ENCODE measurements at places on chromosomes 11 and 22.

- DNase-seq = no peak
Measured at GRCh38 chr11:86106916-86107315, 38.0 kb upstream of the PICALM start.

- peak; percentile 94 for DNase-seq
Measured at GRCh38 chr11:62665075-62665598, at the start of the genes C11orf98 and CSKMT. Gene C11orf98 (minus strand): TSS chr11:62665210. CDS start chr11:62665169, 41 bp downstream. Gene CSKMT (plus strand): TSS chr11:62665312. CDS start chr11:62665880, 568 bp downstream.

DNA sequence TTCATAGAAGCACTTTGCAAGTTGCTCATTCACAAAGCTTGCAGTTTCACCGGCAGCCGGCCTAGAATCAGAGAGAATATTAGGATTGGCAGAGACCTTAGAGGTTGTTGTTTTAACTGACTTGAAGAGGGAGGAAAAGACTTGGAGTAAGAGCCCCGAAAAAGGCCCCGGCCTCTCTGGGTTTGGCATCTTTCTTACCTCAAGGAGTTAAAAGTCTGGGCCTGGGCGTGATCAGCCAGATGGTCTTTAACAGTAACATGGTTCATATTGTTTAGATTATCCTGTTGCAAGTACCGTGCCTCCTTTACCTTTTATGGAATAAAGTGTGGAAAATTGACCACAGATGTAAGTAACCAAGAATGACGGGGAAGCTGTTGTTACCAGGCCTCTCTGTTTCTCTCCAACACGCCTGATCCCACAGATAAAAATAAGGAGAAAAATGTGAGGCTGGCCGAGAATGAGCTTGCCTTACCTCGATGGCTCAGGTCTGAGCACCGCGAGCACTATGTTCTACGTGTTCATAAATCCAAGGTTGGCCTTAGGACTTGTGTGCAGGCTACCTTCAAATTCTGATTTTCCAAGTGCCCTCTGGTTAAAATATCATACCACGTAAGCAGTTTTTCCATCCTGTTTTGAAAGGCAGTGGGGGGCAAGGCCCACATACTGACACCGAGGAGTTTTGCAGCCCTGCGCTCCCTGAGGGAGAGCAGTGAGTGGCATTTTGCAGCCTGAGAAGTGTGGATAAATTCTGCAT, 56.4 kb downstream of the PARVA start:
- DNase-seq = peak; percentile 31

DNA sequence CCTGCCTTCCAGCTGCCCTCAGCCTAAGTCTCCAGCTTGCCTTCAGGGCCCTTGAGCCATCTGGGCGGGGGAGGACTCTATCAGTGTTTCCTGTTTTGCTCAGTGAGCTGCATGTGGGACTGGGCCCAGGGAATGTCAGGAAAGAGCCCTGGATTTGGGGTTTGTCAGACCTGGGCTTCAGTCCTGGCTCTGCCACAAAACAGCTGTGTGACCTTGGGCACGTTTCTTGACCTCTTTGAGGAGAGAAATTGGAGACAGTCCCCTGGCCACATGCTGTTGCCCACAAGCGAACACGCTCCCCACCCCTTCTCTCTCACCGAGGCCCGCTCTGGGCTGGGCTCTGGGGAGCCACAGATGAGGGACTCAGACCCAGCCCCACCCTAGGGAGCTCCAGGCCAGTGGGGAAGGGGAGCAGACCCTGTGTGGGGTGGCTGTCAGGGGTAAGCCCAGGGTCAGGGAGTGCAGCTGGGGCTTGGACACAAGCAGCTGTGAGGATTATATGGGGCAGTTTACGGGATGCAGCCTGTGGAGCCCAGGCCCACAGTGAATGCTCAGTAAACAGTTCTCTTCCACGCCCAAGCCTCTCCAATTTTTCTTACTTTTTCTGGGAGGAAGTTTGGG, 12.3 kb downstream of the MYO7A start:
- no peak for DNase-seq

DNA sequence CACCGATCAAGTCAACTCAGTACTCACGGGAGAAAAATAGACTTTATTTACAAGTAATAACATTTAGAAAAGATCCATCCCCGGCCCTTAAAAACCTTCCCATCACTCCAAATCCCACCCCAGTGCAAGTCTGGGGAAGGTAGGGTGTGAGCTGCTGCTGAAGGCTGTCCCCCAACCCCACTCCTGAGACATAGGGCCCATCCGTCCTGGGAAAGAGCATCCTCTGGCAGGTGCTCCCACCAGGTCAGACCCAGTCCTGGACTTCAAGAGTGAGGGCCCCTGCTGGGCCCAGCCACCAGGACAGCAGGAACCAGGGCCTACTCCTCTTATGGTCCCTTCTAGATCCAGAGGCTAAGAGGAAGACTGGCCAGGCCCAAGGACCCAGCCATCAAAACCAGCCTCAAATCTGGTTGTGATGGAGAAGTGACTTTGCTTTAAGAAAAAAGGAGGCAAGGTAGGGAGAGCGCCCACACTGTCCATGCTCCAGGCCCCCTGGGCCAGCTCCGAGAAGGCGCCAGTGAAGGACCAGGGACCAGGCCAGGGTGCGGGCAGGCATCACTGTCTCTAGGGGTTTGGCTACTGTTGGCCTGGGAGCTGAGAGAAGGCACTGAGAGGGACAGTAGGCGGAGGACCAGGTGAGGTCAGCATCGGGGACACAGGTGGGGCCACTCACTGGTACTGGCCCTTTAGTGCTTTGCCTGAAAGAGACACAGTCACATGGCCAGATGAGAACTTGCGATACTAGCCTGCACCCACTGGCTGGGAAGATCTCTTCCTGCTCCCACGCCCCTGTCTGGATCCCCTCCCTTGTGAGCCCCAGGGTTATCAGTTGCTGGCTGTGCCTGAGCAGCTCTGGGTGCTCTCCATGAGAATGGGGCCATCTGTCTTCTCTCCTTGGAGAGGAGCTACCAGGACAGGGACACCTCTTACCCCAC, 4.4 kb downstream of the IL18BP start:
- DNase-seq = no peak

- no peak for DNase-seq
Measured at GRCh38 chr11:61486011-61486620, 22.4 kb upstream of the LRRC10B start.
